ENCODE measurements at places on chromosomes 7 and 10.

- DNase-seq = peak; percentile 53
These were observed 45.4 kb upstream of the GRM3 start for GRCh38 chr7:86598311-86598710.

- no peak for DNase-seq
These were observed 42.4 kb upstream of the ZMIZ1 start for GRCh38 chr10:79026341-79026761.

- DNase-seq = peak; percentile 39
These were observed 624 bp upstream of the ZNF783 start for GRCh38 chr7:149261316-149261828.

DNA sequence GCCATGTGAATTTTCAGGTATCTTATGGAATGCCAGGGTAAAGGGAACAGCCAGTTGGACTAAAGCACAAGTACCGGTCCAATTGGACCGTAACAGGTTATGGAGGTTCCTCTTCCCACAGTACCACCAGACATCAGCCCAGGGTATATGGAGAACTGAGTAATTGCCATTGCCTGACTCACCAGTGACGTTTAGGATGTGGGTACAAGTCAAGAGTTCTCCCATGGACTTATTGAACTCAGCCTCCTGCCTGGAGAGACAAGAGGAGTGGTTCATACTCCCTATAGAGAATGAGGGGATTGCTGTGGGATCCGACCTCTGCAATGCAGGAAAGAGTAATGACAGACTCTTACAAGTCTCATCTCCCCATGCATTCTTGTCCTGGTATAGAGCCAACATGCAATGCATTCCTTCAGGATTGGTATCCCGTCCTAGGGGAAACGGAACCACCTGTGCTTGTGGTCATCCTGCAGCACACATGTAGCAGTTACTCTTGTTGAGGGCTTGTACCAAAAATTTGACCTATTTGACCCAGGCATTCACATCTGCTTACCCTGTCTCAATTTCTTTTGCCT, 30.7 kb upstream of the ELOVL3 start:
- DNase-seq = no peak

DNA sequence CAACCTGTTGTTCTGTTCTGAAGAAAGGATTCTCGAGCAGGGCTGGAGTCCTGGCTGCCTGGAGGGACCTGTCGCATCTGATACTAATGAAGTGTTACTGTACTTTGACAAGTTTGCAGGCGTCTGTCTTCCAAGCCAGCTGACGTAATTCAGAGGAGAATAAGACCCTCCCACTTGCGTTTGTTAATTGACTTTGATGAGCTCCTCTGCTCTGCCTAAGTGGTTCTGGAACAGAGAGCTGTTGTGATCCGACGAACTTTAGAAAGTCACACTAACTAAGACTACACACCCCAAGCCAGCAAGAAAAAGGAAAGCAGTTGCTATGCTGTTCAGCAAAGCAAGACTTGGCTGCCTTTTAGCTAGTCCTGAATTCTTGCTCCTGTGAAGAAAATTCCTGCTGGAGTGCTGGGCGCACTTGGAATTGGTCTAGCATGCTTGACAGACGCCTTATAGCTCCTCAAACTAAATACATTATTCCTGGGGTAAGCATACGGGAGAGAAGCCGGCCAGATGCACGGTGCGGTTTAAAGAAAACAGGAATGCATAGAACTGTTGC, 200.3 kb downstream of the CACNB2 start:
- DNase-seq = no peak

DNA sequence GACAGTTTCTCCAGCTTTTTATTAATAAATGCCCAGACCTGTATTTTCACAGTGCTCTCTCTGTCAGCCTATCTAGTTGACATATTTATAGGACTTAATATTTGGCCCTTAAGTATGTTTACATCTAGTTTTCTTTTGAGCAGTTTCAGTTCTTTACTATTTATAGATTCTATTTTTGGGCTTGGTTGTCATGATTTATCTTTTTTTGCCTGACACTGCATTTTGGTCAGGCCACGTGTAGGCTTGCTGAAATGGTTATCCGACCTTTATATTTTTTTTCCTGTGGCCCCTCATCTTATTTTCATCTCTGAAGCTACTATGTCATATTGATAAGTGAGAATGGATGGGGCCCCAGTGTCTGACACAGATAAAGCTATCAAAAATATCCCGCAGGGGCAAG, 515.4 kb upstream of the FZD8 start:
- no peak for DNase-seq

DNA sequence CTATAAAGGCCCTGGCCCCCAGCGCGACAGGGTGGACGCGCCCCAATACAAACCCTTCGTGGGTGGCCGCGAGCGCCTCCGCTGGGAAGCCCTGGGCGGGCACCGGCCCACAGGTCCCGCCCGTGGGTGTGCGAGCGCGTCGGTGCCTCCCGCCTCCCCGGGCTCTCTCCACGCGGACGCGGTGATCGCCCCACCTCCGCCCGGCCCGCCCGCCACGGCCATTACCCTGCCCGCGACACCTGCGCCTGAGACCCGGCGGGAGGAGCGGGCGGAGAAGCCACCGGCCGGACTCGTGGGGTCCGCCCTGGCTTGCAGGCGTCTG, 81.2 kb downstream of the PAX2 start:
- no peak for DNase-seq

DNA sequence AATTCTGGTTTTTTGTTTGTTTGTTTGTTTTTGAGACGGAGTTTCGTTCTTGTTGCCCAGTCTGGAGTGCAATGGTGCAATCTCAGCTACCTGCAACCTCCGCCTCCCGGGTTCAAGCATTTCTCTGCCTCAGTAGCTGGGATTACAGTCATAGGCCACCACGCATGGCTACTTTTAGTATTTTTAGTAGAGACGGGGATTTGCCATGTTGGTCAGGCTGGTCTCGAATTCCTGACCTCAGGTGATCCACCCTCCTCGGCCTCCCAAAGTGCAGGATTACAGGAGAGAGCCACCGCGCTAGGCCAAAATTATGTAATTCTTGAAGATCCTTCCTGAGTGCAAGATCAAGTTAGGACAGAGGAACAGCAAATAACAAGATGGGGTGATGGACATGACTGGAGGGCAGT, 719 bp downstream of the ZNF33B start:
- no peak for DNase-seq

GRCh38 chr7:46486256-46487206, 565.5 kb upstream of the IGFBP3 start:
- DNase-seq = no peak

DNA sequence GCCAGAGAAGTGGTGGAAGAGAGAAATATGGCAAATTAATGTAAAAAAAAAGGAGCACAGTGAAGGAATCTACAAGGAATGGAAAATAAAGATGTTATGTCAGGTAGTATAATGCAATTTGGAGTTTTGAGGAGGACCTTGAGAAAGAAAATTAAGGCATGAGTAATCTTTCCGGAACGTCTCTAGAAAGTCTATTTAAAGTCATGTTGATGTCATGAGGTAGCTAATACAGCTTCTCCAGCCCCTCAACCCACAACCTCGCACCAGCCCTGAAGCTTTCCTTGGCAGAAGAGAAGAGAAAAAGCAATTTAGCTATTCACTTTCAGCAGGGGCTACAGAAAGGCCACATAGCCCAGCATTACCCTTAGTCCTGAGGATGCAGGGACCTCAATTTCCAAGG, 22.5 kb downstream of the TRDMT1 start:
- DNase-seq = no peak

DNA sequence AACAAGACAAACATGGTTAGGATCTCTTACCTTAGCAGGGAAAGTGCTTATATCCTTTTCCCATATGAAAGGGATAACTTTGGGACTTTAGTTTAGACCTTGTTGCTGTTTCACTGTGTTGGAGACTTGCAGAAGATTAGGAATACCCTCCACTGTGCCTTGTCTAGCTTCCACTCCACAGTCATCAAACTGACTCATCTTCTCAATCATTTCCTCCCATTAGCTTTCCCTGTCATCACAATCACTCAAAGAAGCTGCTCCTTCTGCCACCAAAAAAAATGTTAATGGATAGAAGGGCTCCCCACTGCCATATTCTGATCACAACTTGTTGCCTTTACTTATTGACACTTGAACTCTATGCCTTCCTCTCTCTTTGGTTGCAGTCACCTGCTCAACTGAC, 16.8 kb downstream of the GNG11 start:
- DNase-seq = no peak

GRCh38 chr10:90592638-90593302, 265.1 kb downstream of the HTR7 start:
- DNase-seq = peak; percentile 66

DNA sequence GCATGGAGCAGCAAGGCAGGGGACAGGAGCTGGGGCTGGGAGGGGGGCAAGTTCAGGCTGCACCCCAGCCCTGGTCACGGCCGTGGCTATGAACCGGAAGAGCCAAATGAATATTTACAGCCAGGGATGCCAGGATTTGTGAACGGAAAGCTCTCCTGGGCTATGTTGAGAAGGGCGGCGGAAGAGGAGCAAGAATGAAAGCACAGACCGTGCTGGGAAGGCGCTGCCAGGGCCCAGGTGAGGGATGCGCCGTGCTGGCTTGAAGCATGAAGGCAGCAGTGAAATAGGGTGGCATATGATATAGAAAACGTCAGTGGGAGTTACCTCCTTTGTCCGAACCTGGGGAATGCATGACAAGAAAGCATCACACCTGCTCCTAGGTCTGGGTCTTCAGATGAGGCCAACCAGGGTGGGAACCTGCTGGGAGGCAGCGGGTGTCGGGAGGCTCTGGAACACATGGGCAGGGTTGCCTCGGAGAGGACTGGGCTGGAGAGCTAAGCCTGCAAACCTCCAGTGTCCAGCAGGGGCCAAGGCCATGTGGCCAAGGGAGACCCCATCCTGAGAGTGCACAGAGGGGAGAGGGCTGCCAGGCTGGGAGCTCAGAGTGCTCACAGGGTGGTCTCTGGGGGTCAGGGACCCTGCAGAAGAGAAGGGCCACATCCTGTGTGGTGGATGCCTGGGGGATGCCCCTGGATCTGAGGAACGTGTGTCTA, 120.6 kb upstream of the TCERG1L start:
- DNase-seq = no peak

DNA sequence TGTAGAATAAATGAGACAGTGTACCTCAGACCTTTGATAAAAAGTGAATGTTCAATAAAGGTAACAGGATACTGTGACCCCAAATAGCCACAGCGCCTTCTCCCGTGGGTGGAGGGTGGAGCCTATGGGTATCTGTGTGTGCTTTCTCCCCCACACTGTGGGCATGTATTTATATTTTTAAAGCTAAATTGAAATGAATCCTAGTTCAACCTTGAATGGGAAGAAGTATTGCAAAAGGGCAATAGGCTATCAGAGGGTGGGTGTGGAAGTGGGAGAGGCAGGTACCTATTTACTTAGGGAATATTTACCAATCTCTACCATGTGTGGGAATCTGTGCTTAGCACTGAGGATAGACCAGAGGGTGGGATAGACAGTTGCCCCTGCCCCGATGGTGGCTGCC, 68.9 kb downstream of the PFKFB3 start:
- no peak for DNase-seq

- DNase-seq = no peak
These were observed 20.2 kb downstream of the DDC start for GRCh38 chr7:50544992-50545391.

GRCh38 chr7:90424720-90425119, 21.5 kb downstream of the CLDN12 start:
- no peak for DNase-seq

- no peak for DNase-seq
These were observed 40.0 kb upstream of the PTPN12 start for GRCh38 chr7:77497079-77497478.

- no peak for DNase-seq
These were observed 11.1 kb downstream of the PKD1L1 start for GRCh38 chr7:47937065-47937687.

DNA sequence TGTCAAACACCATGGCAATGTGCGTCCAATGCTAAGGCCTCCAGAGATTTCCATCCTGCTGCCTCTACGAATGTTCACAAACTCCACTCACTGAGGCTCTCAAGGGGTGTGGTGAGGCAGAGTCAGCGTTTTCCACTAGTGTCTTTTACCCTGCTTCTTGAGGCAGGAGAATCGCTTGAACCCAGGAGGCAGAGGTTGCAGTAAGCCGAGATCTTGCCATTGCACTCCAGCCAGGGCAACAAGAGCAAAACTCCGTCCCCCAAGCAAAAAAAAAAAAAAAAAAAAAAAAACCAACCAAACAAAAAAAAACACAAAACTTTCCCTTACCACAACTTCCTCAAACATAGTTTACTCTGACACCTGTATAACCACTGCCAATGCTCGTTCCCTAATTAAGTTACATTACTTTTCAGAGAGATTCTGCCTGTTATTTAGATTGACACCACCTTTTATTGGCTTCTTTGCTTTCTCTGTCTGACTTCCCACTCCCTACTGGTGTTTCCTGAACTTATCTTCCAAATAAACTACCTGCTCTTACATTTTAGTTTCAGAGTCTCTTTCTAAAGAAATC, 102.1 kb upstream of the ZNF746 start:
- no peak for DNase-seq

- DNase-seq = peak; percentile 64
These were observed 181.8 kb upstream of the PITRM1 start for GRCh38 chr10:3354174-3354900.

DNA sequence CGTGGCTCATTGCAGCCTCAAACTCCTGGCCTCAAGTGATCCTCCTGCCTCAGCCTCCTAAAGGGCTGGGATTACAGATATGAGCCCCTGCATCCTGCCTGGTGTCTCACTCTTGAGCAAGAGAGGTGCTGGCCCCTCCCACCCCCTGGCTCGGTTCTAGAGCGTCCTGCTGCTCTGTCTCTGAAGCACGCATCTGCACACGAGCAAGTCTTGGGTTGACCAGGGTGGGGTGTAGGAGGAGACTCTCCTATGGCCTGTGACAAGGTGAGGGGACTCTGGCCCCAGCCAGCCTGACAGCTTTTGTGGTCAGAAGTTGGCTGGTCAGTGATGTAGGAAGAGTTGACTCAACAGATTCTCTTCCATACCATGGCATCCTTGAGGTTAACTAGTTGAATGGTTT, 110.7 kb upstream of the CARD11 start:
- DNase-seq = no peak

DNA sequence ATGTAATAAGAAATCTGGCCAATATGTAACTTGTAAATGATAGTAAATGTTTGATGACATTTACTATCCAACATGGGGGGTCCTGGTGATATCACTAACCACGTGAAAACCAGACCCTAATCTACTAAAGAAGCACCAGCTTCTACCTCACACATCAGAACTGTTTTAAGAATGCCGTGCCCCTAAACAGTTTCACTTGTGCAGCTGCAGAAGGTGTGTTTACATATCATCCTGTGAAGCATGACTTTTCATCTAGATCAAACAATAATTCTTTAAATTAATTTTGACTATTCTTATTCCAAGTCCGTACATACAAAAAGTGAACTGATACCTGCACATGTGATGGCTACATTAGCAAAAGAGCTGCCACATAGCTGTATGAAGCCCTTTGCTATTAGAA, 61.0 kb downstream of the STEAP1B start:
- DNase-seq = no peak

GRCh38 chr10:96613576-96613975, 26.8 kb upstream of the TM9SF3 start:
- no peak for DNase-seq

- no peak for DNase-seq
These were observed 19.8 kb downstream of the C10orf71 start for GRCh38 chr10:49318755-49319154.

GRCh38 chr10:75450075-75450445, 18.6 kb downstream of the LRMDA start:
- DNase-seq = no peak
